Muscle of leg (tissue), 16 donors: ENCODE measurements at places on chromosomes 16 and 17. TPM values are rescaled to one million over a fixed set of nuclear protein-coding genes. Genes with fewer than 3 reads are reported as not detected.

Gene LLGL2
- 2.1 TPM for polyA plus RNA-seq

Gene PLLP
- polyA plus RNA-seq = 3.8 TPM

Gene SEC14L5
- 1.00 TPM for polyA plus RNA-seq

Gene TBC1D3H
- polyA plus RNA-seq = not detected

Gene STH
- not detected for polyA plus RNA-seq

GRCh38 chr17:79843474-79843815, 4.2 kb upstream of the CBX4 start:
- H3K36me3 ChIP-seq = no peaks in the 10 kb centered on the region
- peaks cover 56% of the 10 kb centered on the region for H3K4me1 ChIP-seq
- H3K4me3 ChIP-seq = peak overlapping the region; percentile 50
- no peak overlapping the region for H3K27ac ChIP-seq
- H3K27me3 ChIP-seq = peaks cover 75% of the 10 kb centered on the region
- peak; percentile 28 for DNase-seq

- H3K27ac ChIP-seq = no peak overlapping the region
- H3K27me3 ChIP-seq = no peaks in the 10 kb centered on the region
- DNase-seq = no peak
Observed at GRCh38 chr17:31320241-31320640, 1.2 kb downstream of the EVI2A start.

DNA sequence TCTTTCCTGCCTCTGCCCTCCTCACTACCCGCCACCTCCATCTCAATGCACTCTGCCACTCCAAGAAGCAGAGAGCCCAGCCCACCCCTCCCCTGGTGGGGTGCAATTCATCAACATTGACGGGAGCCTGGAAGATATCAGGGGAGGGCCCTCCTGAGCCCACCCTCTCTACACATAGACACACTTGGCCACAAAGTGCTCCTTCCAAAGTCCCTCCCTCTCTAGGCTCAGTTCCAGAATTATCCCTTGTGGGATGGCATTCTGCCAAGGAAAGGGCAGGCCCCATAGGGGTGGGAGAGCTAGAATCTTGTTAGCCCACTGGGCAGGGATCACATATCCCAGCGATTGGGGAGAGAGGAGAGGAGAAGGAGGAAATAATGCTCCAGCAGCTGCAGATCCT, 66.2 kb downstream of the TMEM132E start:
- H3K36me3 ChIP-seq = no peaks in the 10 kb centered on the region
- no peak overlapping the region for H3K4me3 ChIP-seq
- peaks cover 16% of the 10 kb centered on the region for H3K27me3 ChIP-seq
- peaks cover 20% of the 10 kb centered on the region for H3K4me1 ChIP-seq

DNA sequence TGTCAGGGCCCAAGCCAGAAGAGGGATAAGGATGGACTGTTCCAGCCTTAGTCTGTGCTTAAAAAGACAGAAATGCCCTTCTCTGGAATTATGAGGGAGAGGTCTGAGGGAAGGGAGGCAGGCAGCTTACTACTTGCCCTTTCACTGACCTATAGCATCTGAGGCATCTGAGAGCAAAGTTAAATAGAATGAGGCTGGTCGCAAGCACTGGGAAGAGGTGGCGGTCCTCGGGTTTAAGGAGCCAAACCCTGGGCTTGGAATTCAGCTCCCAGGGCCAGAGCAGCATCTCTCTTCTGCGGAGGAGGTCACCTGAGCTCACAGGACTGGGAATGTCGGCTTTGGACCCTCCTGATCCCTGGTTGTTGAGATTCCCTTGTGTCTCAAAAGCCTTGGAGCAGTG, 3.1 kb upstream of the LIMD2 start:
- no peak overlapping the region for H3K4me3 ChIP-seq
- peaks cover 42% of the 10 kb centered on the region for H3K36me3 ChIP-seq

DNA sequence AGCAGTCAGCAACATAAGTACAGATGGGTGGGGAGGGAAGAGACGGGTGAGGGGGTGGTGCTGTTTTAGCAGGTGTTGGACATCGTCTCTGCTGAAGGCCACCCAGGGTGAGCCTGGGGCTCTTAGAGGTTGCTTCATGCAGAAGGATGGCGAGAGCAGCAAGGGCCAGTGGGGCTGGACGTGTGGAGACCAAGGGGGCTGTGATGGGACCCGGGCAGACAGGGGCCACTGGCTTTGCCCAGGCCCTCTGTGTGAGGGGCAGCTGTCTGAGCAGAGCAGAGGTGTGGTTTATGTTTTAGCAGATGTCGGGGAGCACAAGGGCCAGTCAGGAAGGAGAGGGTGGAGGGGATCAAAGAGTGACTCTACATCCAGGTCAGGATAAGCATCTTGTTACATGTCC, 4.8 kb downstream of the NARF start:
- no peak overlapping the region for H3K27ac ChIP-seq
- H3K4me1 ChIP-seq = peaks cover 16% of the 10 kb centered on the region
- H3K36me3 ChIP-seq = peaks cover 76% of the 10 kb centered on the region
- no peak overlapping the region for H3K4me3 ChIP-seq
- no peaks in the 10 kb centered on the region for H3K27me3 ChIP-seq
- no peak for DNase-seq

GRCh38 chr17:3693829-3694231, 2.1 kb downstream of the P2RX5 start:
- DNase-seq = no peak
- peak overlapping the region; percentile 91 for H3K27ac ChIP-seq
- peaks cover 10% of the 10 kb centered on the region for H3K36me3 ChIP-seq
- peaks cover 28% of the 10 kb centered on the region for H3K4me1 ChIP-seq
- H3K27me3 ChIP-seq = peaks cover 56% of the 10 kb centered on the region

DNA sequence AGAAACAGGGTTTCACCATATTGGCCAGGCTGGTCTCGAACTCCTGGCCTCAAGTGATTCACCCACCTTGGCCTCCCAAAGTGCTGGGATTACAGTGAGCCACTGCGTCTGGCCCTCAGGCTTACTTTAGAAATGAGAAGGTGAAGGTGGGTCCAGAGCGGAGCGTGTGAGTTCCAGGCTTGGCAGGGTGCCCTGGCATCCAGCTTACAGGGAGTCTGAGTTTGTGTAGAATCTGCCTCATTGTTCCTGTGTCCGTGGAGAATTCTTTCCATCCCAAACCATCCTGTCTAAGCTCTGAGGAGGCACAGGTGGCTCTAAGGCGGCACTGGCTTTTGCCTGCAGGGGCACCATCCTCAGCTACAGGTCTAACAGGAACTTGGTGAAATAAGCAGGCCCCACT, 50.6 kb downstream of the RAB11FIP3 start:
- no peak for DNase-seq
- no peaks in the 10 kb centered on the region for H3K27me3 ChIP-seq
- H3K4me3 ChIP-seq = no peak overlapping the region
- H3K27ac ChIP-seq = no peak overlapping the region
- H3K4me1 ChIP-seq = peaks cover 15% of the 10 kb centered on the region

DNA sequence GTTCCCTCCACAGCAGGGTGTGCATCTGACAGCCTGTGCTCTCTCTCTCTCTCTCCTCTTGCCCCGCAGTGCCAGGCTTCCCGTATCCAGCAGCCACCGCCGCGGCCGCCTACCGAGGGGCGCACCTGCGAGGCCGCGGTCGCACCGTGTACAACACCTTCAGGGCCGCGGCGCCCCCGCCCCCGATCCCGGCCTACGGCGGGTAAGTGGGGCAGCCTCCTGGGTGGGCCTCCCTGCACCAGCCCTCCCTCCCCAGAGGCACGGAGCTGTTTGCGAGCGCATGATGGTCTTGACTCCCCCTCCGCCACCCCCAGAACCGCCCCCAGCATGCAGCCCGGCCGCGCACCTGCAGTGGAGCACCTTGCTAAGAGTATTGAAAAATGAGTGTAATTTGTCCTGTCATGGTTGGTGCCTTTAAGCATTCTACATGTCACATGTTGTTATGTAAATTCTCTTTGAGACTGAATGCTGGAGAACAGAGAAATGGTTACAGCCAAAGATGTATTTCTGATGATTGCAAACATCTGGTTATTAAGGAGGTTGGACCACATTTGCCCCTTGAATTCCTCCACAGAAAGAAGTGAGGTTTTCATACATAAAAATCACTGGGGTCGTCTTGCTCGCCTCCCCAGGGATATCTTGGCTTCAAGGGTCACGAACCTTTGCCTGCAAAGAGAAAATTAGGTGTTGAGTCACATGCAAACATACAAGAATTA, 321.3 kb downstream of the RBFOX1 start:
- DNase-seq = peak; percentile 53
- peaks cover 2% of the 10 kb centered on the region for H3K36me3 ChIP-seq
- H3K4me3 ChIP-seq = no peak overlapping the region
- H3K27me3 ChIP-seq = no peaks in the 10 kb centered on the region
- H3K4me1 ChIP-seq = no peaks in the 10 kb centered on the region

- H3K27ac ChIP-seq = no peak overlapping the region
- H3K4me1 ChIP-seq = no peaks in the 10 kb centered on the region
- peaks cover 23% of the 10 kb centered on the region for H3K36me3 ChIP-seq
- no peak overlapping the region for H3K4me3 ChIP-seq
- DNase-seq = no peak
Observed at GRCh38 chr17:61877837-61878236, 14.5 kb upstream of the BRIP1 start.

DNA sequence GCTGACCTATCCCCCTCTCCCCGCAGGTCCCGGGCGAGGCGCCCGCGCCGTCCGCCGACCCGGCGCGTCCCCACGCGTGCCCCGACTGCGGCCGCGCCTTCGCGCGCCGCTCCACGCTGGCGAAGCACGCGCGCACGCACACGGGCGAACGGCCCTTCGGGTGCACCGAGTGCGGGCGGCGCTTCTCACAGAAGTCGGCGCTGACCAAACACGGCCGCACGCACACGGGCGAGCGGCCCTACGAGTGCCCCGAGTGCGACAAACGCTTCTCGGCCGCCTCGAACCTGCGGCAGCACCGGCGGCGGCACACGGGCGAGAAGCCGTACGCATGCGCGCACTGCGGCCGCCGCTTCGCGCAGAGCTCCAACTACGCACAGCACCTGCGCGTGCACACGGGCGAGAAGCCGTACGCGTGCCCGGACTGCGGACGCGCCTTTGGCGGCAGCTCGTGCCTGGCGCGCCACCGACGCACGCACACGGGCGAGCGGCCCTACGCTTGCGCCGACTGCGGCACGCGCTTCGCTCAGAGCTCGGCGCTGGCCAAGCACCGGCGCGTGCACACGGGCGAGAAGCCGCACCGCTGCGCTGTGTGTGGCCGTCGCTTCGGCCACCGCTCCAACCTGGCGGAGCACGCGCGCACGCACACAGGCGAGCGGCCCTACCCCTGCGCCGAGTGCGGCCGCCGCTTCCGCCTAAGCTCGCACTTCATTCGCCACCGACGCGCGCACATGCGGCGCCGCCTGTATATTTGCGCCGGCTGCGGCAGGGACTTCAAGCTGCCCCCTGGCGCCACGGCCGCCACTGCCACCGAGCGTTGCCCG, 10.3 kb downstream of the ZNF771 start:
- H3K27me3 ChIP-seq = no peaks in the 10 kb centered on the region
- H3K27ac ChIP-seq = peak overlapping the region; percentile 62
- H3K36me3 ChIP-seq = peaks cover 28% of the 10 kb centered on the region
- peaks cover 8% of the 10 kb centered on the region for H3K4me1 ChIP-seq
- DNase-seq = peak; percentile 96
- H3K4me3 ChIP-seq = peak overlapping the region; percentile 50

DNA sequence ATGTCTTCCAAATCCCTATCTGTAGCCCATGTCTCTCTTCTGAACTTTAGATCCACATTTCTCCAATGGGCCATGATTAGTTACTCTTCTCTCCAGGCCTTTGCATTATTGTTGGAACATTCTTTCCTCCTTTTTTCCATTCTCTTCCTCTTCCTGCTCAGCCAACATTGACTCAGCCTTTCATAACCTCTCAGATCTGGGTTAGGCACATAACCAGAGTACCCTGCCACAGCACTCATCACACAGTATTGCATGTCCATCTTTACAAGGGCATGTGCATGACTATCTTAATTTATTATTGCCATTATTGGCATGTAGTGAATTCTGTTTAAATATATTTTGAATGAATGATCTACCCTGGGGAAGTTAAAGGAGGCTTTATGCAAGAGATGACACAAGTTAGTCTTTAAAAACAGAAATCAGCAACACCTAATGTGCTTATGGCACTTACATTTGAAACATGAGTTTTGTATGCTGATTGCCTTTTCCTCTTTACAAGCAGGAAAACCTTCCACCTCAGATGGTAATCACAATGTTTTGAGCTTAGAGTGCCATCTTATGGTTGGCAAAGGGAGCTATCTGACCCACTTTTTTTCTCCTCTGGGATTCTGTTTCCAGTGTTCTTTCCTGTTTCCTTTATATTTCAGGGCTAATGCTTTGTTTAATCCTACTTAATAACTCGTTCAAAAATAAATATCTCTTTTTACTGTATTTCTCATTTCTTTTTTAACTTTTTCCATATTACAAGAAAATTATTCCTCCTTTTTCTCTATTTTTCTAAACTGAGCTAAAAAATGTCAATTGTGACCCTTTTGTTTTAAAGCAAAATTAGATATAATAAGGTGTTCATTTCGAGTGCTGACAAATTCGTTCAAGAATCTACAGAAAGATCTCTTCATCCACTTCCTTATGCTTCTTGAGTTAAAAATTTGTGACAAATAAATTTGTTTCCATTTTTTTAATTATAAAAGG, 151.0 kb upstream of the RBL2 start:
- H3K27ac ChIP-seq = no peak overlapping the region
- no peaks in the 10 kb centered on the region for H3K4me1 ChIP-seq
- peaks cover 43% of the 10 kb centered on the region for H3K36me3 ChIP-seq
- no peak overlapping the region for H3K4me3 ChIP-seq
- DNase-seq = peak; percentile 39
- no peaks in the 10 kb centered on the region for H3K27me3 ChIP-seq

- H3K27ac ChIP-seq = no peak overlapping the region
- no peak overlapping the region for H3K4me3 ChIP-seq
- peak; percentile 64 for DNase-seq
- H3K36me3 ChIP-seq = no peaks in the 10 kb centered on the region
Observed at GRCh38 chr16:53766304-53767016, 62.5 kb downstream of the FTO start.
